Pancreas (tissue), 10 donors: ENCODE measurements at places on chromosomes 7 and 10. TPM values are rescaled to one million over a fixed set of nuclear protein-coding genes. Genes with fewer than 3 reads are reported as not detected.

DNA sequence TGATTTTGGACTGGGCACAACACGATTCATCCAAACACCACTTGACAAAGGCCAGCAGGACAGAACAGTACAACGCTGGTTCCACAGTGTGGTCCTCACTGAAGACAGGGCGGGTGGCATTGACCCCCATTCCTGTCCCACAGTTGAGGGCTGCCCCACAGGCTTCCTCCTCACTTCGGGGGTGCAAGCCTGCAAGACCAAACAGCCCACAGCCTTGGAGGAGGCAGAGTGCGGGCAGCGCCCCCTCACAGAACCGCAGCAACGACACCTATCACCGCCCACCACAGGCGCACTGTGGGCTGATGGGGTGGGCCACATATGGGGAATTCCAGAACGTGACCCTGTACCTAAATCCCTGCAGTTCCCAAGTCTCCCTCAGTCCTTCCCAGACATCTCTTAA is 70.6 kb downstream of the PTPRN2 start:
- no peak for DNase-seq

DNA sequence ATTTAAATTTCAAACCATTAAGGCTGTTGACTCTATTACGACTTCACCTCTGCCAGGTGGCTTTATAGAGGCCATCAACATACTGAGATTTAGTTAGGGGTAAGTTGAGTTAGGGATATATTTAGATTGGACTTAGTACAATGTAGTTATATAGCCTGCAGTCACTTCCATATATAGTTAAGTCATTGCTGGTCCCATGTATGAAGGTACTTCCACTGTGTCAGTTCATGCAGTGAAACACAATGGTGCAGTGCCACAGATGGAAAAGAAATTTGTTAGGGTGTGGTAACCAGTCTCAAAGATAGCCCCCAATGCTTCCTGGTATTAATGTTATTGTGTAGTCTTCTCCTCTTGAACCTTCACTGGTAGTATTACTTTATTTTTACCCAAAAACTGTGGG is 12.6 kb upstream of the TSPAN13 start:
- DNase-seq, result no peak

DNA sequence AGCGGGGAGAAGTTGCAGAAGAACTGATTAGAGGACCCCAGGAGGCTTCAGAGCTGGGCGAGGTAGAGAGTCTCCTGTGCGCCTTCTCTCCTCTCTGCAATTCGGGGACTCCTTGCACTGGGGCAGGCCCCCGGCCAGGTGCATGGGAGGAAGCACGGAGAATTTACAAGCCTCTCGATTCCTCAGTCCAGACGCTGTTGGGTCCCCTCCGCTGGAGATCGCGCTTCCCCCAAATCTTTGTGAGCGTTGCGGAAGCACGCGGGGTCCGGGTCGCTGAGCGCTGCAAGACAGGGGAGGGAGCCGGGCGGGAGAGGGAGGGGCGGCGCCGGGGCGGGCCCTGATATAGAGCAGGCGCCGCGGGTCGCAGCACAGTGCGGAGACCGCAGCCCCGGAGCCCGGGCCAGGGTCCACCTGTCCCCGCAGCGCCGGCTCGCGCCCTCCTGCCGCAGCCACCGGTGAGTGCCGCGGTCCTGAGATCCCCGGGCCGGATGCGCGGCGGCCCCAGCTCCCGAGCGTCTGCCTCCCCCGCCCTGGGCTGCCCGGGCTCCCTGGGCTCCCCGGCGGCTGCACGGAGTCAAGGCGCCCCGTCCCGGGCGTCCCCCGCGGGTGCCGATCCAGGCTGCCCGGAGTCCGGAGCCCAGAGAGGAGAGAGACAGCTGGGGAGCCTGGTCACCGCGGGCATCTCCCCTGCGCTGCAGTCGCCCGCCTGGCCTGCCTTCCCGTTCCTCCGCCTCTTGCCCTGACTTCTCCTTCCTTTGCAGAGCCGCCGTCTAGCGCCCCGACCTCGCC is at the start of gene PLAU:
PLAU (plus strand) TSS at position 369 of the 789 bp plus-strand sequence. CDS start 424 bp downstream, outside the sequence.
- DNase-seq, result peak; percentile 33

- DNase-seq, result no peak
Measured at GRCh38 chr10:22536620-22537019, 177.8 kb downstream of the PIP4K2A start.

DNA sequence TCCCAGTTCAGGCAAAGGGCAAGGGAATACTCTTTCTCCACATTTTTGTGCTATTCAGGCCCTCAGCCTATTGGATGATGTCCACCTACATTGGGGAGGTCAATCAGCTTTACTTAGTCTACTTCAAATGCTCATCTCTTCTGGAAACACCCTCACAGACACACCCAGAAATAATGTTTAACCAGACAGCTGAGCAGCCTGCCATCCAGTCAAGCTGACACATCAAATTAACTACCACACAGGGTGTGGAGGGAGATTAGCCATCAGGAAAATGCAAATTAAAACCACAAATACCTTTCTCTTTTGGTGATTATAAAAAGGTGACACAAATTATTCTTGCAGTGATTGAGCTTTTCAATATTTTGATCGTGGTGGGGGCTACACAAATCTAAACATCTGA is 74.7 kb upstream of the FZD8 start:
- no peak for DNase-seq

GIMAP5 gene
- total RNA-seq, result 2.4 TPM

CCDC7 gene
- 5.2 TPM for total RNA-seq
